ENCODE measurements at places on chromosomes 3 and 15. TPM values are rescaled to one million over a fixed set of nuclear protein-coding genes. Genes with fewer than 3 reads are reported as not detected.
A peak's percentile ranks its signal among the peaks of the same experiment; 100 is the strongest.

PARP15 gene
- total RNA-seq, result 10.3 TPM

TRAIP gene
- total RNA-seq, result 1.7 TPM

BLOC1S6 gene
- 23.5 TPM for total RNA-seq

HIGD2B gene
- not detected for total RNA-seq

GTF2A2 gene
- total RNA-seq, result 27.7 TPM

- DNase-seq, result no peak
Measured at GRCh38 chr3:20111836-20112235, 71.6 kb downstream of the KAT2B start.

DNA sequence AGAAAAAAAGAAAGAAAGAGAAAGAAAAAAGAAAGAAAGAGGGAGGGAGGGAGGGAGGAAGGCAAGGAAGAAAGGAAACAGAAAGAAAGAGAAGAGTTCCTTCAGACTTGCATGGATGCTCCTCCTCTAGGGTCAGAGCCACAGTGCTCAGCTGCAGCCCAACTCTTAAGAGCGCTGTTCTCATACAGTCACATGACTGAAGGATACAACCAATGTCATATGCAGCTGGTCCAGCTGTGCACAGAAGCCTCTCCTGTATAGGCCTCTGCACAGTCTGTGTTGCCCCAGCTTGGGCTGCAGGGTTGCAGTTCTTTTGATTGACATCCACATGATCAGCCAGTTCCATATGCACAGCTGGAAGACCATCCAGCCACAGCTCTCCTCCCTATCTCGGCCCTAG is 86.8 kb upstream of the CTNNB1 start:
- DNase-seq, result no peak

- no peak for DNase-seq
Measured at GRCh38 chr3:87298111-87298718, 21.8 kb upstream of the POU1F1 start.

- DNase-seq, result no peak
Measured at GRCh38 chr3:149366031-149366430, 11.4 kb downstream of the TM4SF1 start.

DNA sequence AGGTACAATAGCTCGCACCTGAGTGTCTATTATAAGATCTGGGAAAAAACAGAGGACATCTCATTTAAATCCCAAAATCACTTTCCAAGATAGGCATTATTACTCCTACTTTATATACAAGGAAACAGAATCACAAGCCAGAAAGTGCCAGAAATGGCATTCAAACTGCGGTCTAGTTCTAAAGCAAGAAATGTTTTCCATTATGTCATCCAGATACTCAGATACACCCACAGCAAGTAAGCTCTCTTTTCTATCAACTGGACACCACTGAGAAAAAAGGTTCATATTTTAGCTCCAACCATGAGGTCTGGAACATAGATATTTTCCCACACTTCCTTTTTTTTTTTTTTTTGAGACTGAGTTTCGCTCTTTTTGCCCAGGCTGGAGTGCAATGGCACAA is 8.1 kb downstream of the SLC33A1 start:
- DNase-seq, result no peak

GRCh38 chr3:7764115-7764514 is 737.5 kb upstream of the LMCD1 start:
- no peak for DNase-seq

GRCh38 chr15:55254916-55255679 is 34.5 kb downstream of the RAB27A start:
- no peak for DNase-seq

DNA sequence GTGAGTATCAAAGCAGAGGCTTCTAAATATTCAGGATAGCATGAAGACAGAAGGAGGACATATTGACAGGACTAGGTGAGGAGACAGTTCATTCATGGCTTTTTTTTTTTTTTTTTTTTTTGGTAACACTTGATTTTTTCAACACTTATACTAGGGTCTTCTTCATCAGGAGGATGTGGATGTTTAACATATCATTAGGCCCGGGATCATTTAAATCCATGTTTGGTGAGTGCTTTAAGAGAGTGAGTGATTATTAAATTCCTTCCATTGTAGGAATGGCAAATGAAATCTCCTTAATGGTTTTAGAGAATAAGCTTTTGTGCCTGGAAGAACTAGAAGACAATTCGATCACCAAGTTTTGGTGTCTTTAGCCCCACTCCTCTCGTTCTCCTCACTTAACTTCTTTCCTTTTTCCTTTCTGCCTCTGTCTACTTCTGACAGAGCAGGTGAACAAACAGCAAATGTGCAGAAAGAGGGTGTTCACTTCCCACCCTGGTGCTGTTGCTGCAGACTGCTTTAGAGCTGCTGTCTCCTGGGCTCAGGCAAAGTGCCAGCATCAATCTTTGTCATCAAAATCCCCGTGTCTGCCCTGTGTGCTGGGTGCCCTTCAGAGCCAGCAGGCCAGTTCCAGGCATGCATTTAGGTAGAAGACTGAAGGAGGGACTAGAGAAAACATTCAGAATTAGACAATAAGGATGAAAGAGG is 35.6 kb upstream of the RAB11A start:
- DNase-seq, result peak; percentile 28

DNA sequence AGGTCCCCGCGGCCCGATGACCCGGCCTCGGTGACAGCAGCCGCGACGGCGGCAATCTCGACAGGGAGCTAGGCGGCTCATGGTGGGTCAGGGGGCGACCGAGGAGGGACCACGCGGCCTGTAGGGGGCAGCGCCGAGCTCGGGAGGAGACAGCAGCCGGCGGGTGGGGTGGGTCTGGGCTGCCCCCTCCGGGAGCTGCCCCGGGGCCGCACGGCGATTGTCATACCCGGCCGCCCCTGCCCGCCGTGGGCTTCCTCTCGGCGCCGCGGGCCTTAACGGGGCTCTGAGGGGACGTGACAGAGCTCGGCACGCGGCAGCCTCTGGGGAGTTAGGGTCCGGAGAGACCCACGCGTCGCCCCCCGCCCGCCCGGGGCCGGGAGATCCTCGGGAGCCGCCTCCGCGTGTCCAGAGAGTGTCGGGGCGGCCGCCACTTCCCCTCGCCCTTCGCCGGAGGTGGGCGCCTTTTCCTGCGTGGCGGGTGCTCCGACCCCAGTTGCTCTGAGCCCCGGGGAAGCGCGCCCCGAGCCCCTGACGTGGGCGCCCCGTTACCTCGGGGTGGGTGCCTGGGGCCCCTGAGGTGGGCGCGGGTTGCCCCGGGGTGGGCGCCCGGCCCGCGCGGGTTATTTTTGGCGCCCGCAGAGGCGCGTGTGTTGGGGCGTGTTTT is 539 bp upstream of the PLCL2 start:
- DNase-seq, result peak; percentile 79

- DNase-seq, result no peak
Measured at GRCh38 chr15:95394186-95395067, 936.1 kb upstream of the NR2F2 start.

- DNase-seq, result peak; percentile 65
Measured at GRCh38 chr3:33441225-33441976, 1.2 kb upstream of the UBP1 start.

- no peak for DNase-seq
Measured at GRCh38 chr15:65182538-65182937, 2.6 kb downstream of the CLPX start.

DNA sequence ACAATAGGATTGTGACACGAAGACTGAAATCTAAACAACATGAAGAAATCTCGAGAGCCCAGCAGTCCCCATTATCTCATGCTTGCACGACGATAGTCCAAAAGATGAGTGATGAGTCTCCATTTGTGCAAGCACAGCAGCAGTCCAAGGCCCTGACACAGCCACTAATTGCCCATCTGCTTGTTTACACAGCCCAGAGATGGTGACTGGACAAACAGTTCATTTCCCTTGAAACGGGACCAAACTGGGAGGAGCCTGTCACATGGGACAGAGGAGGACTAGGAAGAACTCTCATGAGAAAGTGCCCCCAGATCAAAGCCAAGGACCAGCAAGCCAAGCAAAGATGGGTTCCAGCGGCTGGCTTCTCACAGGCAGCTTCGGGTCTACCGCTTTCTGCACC is 121.0 kb downstream of the GREM1 start:
- DNase-seq, result no peak

DNA sequence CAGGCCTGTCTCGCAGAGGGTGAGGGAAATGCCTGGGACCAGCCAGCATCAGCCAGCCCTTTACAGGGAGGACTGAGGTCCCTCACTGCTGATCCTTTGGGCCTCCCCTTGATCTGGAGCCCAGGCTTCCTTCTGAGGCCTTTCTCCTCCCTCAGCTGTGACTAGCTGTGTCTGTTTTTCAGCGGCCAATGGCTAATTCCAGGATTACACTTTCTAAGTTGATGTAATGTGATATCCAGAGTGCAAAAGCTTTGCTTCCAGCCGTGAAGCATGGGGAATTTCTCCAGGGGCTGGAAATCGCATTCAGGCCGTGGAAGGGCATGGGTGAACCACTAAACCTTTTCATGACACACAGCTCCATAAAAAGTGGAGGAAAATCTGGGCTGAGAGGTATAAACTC is 157.6 kb downstream of the SHQ1 start:
- no peak for DNase-seq

DNA sequence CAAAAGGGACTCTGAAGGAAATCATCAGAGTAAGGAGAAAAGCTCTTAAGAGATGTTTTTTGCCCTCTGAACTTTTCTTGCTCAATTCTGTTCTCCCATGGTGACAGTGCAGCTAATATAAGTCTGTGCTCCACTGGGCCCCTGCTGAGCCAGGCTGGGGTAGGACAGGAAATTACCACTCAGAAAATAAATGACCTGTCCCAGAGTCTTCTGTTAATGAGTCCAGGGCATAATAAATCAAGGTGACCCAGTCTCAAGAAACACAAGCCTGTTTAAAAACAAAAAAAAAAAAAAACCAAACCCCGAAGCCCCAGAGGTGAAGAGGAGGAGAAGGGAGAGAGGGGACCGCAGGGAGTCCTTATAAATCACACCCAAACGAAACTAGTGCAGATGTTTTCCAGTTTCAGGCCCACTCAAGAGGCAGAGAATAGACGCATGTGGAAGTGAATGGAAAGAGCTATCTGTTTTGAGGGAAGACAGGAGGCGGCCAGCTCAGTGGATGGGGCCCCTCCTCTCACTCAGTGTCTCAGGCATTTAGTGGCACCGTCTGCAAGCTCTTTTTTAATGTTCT is 59.8 kb upstream of the BOC start:
- no peak for DNase-seq

- peak; percentile 83 for DNase-seq
Measured at GRCh38 chr15:75661100-75661755, 13.5 kb downstream of the SNX33 start.

DNA sequence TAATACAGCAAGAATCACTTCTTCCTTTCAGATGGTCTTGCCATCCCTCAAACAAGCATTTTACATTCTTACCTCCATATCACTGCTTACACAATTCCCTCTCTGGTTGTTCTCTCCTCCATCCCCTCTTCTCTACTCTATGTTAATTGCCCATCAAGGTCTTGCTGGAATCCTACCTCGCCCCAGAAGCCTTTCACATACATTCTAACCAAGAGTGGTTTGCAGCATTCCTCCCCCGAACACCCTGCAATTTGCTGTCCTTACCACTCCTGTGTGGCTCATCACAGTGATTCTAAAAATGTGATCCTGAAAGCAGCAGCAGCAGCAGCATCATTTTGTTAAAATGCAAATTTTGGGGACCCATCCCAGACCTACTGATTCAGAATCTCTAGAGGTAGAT is 30.6 kb downstream of the TNIK start:
- DNase-seq, result no peak

GRCh38 chr3:98406034-98406433 is 15.6 kb downstream of the OR5K3 start:
- DNase-seq, result no peak

DNA sequence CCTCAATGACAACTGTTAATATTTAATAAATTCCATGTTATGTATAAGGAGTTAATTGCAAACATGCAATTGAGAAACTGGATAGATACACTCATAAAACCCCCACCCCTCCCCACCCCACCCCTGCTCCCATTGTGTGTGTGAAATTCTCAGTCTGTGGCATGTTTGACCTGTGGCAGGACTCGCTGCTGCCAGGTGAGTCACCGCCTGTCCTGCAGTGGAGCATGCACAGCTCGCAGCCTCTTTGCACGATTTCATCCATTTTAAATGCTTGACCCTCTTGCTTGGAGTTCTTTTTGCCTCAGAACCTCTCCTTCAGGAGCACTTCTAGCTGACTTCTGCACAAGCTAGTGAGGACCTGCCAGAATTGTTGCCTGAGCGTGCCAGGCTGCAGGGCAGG is 5.3 kb upstream of the APEH start:
- no peak for DNase-seq

DNA sequence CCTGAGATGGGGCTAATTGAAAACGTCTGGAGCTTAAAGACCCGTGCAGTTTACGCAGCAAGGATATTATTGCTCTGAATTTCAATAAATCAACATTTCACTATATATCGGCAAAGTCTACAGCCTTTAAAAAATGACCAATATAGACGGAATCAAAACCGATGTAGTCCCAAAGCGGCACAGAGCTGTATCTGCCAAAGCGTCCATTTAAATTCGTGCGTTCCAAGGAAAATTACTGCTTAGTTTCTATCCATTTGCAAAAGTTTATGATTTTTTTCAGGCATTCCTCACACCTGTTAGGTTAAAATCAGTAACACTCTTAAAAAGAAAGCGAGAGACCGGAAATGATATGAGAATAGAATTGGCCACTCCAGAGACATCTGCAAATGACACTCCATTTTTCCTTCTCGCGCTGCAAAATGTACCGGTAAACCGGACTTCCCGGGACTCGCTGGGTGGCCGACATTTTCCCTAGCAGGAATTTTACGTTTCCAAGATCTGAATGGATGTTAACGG is 777 bp upstream of the EIF4A2 start:
- DNase-seq, result no peak

- no peak for DNase-seq
Measured at GRCh38 chr3:97235179-97235578, 420.8 kb downstream of the EPHA6 start.

DNA sequence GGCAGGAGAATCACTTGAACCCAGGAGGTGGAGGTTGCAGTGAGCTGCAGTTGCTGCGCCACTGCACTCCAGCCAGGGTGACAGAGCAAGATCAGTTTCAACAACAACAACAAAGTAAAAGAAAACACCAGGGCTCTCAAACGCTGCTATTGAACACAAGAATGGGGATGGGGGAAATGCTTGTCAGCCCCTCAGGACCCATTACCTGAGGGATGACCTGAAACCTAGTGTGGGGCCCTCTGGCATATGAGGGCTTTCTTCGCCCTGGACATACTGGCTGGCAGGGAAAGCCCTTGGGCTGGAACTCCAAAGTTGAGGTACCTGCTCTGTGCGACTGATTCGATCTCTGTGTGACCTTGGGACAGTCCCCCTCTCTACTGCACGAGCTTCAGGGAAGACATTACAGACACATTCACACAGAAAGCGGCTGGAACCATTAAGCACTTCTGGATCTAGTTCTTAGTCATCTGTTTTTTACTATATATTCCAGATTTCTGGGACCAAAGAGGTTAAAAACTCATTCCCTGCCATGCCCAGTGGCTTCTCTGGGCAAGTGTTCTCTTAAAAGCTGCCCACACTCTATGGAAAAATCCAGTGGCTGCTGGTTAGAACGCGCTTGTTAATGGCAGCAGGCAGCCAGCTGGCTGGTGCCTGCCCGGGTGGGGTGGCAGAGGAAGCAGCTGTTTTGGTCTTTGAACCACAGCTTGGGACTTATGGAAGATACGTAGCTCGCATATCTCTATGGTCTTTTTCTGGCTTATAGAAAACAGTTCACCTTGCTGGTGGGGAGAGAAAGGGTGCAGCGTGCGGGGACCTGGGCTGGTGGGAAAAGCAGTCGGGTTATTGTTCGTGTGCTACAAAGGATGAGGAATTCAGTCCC is 57.2 kb downstream of the ATP1B3 start:
- no peak for DNase-seq
